Activated CD4-positive, alpha-beta T cell treated with anti-CD3 and anti-CD28 coated beads, Interleukin-2, amount 10 ng/mL, durations not matched to agents 7 days and 5 days (primary cell): ENCODE measurements at places on chromosomes 3 and 15. TPM values are rescaled to one million over a fixed set of nuclear protein-coding genes. Genes with fewer than 3 reads are reported as not detected.
A peak's percentile ranks its signal among the peaks of the same experiment; 100 is the strongest.

DNA sequence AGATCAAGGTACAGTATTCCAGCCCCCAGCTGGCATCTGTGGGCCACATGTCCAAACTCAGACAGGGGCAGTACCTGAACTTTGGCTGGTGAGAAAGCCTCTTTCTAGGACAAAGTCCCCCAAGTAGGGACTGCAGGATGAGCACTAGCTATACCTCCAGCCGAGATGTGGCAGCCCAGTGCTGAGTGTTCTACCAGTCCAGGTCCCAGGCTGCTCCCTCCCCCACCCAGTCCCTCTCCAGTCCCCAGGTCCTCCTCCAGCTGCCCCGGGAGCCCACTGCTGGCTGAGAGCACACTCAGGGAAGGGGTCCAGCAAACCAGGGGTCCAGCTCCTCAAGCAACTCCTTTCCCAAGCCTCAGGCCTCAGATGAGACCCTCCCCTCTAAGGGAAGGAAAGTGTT is 1.5 kb downstream of the SLC26A6 start:
- peaks cover 2% of the 10 kb centered on the region for H3K36me3 ChIP-seq
- H3K4me3 ChIP-seq, result peak overlapping the region; percentile 88
- peaks cover 20% of the 10 kb centered on the region for H3K4me1 ChIP-seq
- H3K27me3 ChIP-seq, result no peaks in the 10 kb centered on the region
- no peak overlapping the region for H3K27ac ChIP-seq

DNA sequence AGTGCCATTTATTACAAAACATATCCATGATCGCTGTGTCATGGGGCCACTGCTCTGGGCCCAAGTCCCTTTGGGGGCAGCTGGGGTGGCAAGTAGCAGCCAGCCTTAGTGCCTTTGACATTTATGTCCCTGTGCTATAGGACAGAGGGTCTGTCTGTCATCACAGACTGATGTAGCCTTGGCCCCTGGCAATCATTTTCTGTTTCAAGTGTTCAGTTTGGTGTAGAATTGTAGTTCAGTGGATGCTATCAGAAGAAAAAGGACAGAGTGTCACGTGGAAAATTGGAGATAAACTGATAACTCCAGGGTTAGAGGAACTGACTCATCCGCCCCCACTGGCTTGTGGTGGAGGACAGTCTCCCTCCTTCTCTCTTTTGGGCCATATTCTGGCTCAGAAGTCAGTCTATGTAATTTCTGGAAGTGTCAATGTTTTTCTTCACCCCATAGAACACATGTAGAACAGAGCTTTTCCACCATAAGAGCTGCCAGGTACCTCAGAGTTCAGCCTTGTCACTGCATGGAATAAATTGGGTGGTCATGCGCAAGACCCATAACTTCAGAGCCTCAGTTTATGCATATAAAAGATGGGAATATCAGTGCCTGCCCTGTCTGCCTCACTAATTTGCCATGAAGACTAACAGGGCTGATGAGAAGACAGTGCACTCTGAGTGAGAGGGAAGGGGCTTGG is 4.5 kb upstream of the MRPS22 start:
- no peak overlapping the region for H3K27ac ChIP-seq
- no peak overlapping the region for H3K4me3 ChIP-seq
- H3K4me1 ChIP-seq, result peaks cover 9% of the 10 kb centered on the region
- peaks cover 12% of the 10 kb centered on the region for H3K27me3 ChIP-seq
- no peaks in the 10 kb centered on the region for H3K36me3 ChIP-seq
- no peak for DNase-seq

DNA sequence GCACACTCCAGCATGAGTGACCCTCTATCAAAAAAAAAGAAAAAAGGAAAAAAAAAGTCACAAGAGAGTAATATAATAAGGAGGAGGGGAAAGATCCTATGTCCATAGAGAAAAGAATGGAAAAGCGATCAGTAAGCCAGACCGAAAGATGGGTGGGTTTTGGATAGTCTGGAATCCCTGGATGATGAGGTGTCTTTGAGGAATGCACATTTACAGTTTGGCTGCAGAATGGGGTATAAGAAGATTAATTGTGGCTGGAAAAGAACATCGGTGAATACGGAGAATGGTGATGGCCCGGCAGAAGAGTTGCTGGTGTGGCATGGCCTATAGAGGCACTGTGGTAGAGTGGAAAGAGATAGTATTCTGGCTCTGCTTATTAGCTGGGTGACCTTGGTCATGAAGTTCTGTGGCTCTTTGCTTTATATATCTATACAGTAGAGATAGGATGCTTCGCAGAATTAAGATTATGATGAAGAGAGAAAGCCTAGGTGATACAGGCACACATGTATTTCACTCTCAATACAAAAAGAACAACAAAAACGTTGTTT is 187.9 kb downstream of the AKAP13 start:
- H3K36me3 ChIP-seq, result peaks cover 6% of the 10 kb centered on the region
- no peaks in the 10 kb centered on the region for H3K27me3 ChIP-seq
- peaks cover 11% of the 10 kb centered on the region for H3K4me1 ChIP-seq
- no peak overlapping the region for H3K27ac ChIP-seq

The GPR149 gene
- not detected for total RNA-seq

The ASB14 gene
- not detected for total RNA-seq

- DNase-seq, result no peak
- H3K4me1 ChIP-seq, result peaks cover 20% of the 10 kb centered on the region
- peaks cover 21% of the 10 kb centered on the region for H3K36me3 ChIP-seq
- H3K27ac ChIP-seq, result no peak overlapping the region
Observed at GRCh38 chr3:33134026-33134625, 20.3 kb downstream of the CRTAP start.

- H3K27ac ChIP-seq, result no peak overlapping the region
- peaks cover 10% of the 10 kb centered on the region for H3K36me3 ChIP-seq
- peaks cover 2% of the 10 kb centered on the region for H3K4me1 ChIP-seq
- no peak for DNase-seq
- peaks cover 11% of the 10 kb centered on the region for H3K27me3 ChIP-seq
Observed at GRCh38 chr15:59180945-59181600, 25.6 kb upstream of the LDHAL6B start.

The SOX14 gene
- not detected for total RNA-seq

The DCP1A gene
- total RNA-seq, result 30.4 TPM

GRCh38 chr3:39147711-39148434 is 5.5 kb downstream of the CSRNP1 start:
- no peaks in the 10 kb centered on the region for H3K27me3 ChIP-seq
- peak overlapping the region; percentile 97 for H3K27ac ChIP-seq
- H3K4me1 ChIP-seq, result peaks cover 74% of the 10 kb centered on the region
- peaks cover 41% of the 10 kb centered on the region for H3K36me3 ChIP-seq

The SLC6A1 gene
- total RNA-seq, result not detected

DNA sequence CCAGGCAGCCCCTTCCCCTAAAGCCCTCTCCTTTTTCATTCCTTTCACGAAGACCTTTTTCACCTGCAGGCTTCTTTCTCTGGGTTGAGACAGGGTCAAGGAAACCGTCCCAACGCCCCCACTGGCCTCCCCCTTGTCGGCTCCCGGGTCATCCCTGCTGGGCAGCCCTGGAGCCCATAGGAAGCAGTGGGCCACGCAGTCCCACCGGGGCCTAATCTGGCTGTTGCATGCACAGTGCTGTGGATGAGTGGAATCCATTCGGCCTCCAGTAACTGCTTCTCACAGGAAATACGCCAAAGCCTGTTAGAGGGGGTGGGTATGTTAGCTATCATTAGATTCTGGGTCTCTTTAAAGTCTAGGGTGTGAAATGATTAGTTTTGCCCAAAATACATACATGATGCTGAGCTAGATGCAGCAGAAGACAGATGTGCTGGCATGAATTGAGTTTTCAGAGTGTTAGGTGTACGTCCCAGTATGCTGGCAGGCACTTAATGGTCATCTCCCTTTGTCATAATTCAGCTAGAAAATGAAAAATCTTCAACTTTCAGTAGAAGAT is 16.6 kb downstream of the LYSMD4 start:
- H3K4me1 ChIP-seq, result peaks cover 35% of the 10 kb centered on the region
- no peak overlapping the region for H3K4me3 ChIP-seq
- no peaks in the 10 kb centered on the region for H3K27me3 ChIP-seq
- peaks cover 29% of the 10 kb centered on the region for H3K36me3 ChIP-seq

The NR1I2 gene
- total RNA-seq, result 0.10 TPM

DNA sequence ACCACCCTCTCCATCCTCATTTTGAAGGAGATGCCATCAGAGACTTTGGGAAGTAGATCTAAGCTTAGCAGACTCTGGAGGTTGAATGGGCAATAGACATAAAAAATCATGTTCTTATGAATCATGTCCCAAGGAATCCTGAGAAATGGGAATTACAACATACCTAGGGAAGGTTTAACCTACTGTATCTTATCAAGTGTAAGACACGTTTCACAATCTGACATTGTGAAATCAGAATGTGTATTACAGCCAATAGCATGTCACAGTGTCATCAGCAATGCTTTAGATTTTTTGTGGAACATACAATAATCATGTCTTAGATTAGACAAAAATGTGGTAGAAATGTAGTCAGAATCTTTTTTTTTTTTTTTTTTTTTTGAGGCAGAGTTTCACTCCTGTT is 332.4 kb upstream of the TLE3 start:
- H3K27me3 ChIP-seq, result peaks cover 3% of the 10 kb centered on the region
- no peak overlapping the region for H3K27ac ChIP-seq
- peaks cover 17% of the 10 kb centered on the region for H3K4me1 ChIP-seq
- peaks cover 8% of the 10 kb centered on the region for H3K36me3 ChIP-seq

DNA sequence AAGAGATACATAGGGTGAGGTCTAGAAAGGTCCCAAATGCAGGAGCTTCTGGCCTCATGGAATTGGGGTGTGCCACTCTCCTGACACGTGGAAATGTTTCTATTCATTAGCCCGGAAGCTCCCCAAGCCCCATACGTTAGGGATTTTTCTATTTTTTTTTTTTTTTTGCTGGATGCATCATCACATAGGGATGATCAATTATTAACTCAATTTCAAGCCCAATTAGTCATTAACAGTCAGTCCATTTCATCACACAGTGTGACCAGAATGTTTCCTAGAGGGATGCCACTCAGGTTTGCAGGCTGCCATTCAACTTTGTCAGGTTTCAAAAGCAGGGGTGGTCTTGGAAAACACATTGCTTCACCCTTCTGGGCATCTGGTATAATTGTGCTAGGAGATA is 40.7 kb upstream of the MKRN3 start:
- H3K27me3 ChIP-seq, result no peaks in the 10 kb centered on the region
- no peak for DNase-seq
- no peaks in the 10 kb centered on the region for H3K4me1 ChIP-seq
- no peak overlapping the region for H3K4me3 ChIP-seq
- no peak overlapping the region for H3K27ac ChIP-seq

DNA sequence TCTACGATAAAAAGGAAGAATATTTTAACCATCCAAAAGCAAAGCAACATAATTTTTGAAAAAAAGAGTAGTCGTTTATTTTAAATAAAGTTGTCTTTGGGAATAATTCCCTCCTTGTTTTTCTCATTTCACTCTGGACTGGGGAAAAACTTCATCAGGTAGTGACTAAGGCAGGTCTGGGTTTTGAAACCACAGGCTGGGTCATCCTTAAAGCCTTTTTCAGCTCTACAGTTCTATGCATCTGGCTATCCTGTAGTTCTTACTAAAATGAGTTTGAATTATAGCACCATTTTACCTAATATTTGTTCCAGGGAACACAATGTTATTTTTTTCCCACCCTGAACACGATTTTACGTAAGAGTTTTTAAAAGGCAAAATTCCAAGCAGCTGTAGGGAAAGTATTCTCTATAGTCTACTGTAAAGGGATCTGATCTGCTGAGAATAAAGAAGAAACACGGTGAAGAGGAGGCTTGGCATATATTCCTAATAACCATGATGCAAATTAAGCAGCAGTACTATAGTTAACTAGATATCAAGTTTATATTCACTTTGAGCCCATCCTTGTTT is 107.7 kb downstream of the OSBPL10 start:
- H3K27ac ChIP-seq, result no peak overlapping the region
- H3K4me3 ChIP-seq, result no peak overlapping the region
- no peaks in the 10 kb centered on the region for H3K36me3 ChIP-seq
